ENCODE measurements at places on chromosomes 12 and 14. TPM values are rescaled to one million over a fixed set of nuclear protein-coding genes. Genes with fewer than 3 reads are reported as not detected.

Gene TMCC3
- total RNA-seq, result 9.0 TPM

- no peak for DNase-seq
Measured at GRCh38 chr12:3432176-3432742, 58.7 kb upstream of the PRMT8 start.

Gene KCNC2
- not detected for total RNA-seq

Gene RNASE4
- total RNA-seq, result 73.1 TPM

DNA sequence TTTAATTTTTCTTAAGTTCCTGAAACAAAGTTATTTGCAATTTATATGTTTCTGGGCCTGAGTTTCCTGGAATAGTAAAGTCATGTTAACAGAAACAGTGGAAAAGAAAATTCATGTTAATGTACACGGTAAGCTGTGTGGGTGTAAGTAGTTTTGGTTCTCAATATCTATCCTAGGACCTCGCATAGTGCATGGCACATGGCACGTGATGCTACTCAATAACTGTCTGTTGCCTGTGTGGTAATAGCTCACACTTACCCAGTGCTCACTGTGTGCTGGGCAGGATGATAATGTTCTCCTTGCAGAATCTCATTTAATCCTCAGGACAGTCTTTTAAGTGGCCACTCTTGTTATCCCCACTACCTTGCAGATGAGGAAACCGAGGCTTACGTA, 100.7 kb downstream of the DUSP16 start:
- DNase-seq, result no peak

DNA sequence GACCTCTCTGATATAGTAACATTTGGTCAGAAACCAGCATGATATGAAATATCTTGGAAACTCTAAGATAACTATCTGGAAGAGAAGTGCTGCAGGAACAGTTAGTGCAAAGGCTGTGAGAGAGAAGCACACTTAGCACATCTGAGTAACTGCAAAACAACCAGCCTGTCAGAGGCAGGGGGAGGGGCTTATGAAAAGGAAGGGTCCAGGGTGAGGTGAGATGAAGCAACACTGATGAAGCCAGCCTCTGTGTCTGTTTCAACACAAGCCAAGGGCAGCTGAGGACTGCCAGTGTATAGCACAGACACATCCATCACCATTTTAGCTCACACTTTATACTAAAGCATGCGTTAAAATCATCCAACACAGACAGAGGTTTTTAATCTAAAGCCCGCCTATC, 37.4 kb upstream of the OVCH1 start:
- no peak for DNase-seq

GRCh38 chr12:87768501-87769287, 260.5 kb downstream of the C12orf50 start:
- no peak for DNase-seq

GRCh38 chr14:53955671-53956426, 776 bp downstream of the BMP4 start:
- DNase-seq, result no peak

- DNase-seq, result no peak
Measured at GRCh38 chr14:69037790-69038454, 58.8 kb upstream of the ACTN1 start.

DNA sequence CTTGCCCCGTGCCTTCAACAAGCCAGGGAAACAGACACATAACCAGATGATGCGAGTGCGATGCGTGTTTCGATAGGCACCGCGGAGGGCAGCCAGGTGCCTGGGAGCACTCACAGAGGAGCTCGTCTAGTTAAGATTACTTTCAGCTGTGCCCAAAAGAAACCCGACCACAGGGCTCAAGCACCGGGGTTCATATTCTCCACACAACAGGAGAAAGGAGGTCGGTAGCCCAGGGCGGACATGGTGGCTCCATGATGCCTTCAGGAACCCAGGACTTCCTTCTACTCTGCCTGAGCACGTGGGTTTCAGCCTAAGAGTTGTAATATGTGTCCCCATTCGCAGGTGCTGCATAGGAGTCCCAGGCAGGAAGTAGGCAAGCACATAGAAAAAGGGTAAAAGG, 53.7 kb upstream of the DDX11 start:
- DNase-seq, result no peak

Gene TOMM20L
- total RNA-seq, result not detected

Gene AMN
- 15.9 TPM for total RNA-seq

Gene TMEM63C
- 5.2 TPM for total RNA-seq

DNA sequence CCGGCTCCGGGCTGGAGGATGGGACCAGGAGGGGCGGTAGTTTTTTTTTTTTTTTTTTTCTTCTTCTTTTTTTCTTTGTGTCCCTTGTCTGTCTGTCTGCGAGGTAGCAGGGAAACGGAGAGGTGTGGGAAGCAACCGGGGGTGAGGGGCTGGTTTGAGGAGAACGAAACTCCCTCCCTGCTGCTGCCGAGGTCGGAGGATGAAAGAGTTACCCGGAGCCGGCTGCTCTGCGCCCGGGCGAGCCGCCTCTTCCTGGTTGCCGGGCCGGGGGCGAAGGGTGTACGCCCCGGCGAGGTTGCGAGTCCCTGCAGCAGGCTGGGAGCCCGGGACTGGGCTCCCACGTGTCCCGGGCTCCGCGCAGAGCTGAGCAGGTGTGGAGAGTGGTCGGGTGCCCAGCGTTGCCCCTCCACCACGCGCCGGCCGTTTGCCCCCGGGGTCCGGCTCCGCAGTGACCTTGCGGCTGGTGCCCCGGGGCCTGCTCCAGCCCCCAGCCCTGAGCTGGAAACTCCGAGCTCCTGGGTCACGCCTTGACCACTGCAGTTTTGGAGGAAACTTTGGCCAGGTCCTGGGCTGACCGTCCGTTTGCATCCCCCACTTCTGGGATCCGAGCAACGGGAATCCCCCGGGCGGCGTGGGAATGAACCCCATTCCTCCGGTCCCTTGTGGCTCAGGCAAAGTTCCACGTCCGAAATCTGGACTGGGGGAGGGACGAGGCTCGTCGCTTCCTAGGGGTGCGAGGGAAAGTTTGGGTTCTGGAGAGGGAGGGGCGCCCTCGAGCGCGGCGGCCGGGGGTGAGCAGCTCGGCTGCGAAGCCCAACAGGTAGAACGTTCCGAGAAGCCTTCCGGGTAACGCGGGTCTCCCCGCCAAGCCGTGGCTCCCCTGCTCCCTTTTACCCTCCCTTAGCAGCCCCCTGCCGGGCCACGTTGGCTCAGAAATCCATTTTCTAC, 1.3 kb downstream of the CHST11 start:
- DNase-seq, result no peak

DNA sequence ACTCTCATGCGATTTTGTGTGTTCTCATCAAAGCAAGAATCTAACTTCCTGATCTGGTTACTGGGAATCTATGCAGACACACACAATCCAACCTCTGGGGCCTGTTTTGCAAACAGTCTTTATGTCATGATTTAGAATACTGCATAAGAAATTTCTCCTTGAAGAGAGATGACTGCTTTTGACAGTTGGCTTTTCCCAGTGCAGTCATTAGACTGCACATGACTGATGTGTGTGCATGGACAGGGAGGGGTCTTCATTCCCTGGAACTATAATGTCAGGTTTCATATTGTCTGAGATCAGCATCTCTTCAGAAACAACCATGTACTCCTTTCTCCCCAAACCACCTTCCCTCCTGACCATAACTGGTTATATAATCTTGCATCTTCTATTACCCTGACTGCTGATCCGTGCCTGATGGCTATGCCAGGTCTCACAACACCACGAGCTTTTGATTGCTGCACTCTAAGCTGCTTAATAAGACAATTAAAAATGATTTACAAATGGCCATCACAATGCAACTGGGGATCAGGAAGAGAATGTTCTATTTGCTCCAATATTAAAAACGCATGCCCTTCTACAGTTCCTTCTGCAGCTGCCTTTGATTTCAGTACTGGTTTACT, 995.4 kb downstream of the NRXN3 start:
- DNase-seq, result no peak

Gene PPP1R12A
- total RNA-seq, result 25.7 TPM

GRCh38 chr14:101225157-101226152, 321.9 kb upstream of the RTL1 start:
- no peak for DNase-seq

DNA sequence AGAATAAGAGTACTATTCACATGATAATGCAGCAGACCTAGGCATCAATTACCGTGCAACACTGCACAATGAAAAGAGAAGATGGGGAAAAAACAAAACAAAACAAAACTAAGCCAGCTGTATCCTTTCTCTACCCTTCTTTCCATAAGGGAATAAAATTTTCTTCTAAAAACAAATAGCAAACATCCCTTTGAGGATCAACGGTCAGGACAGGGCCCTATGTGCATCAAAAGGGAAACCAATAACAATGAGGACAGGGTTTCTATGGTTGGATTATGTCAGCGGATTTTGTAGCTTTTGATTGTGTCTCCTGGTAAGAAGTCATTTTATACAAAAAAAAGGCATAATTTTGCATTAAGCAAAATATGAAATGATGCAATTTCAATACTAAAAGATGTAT, 350.3 kb downstream of the SLC6A15 start:
- no peak for DNase-seq

Gene ERP27
- not detected for total RNA-seq

Gene CCDC197
- total RNA-seq, result not detected
